ENCODE measurements at places on chromosomes 5 and 9. TPM values are rescaled to one million over a fixed set of nuclear protein-coding genes. Genes with fewer than 3 reads are reported as not detected.

GRCh38 chr5:77300451-77300850 is 90.0 kb downstream of the PDE8B start:
- no peaks in the 10 kb centered on the region for H3K27me3 ChIP-seq
- no peak overlapping the region for H3K27ac ChIP-seq
- H3K36me3 ChIP-seq: no peaks in the 10 kb centered on the region
- peaks cover 3% of the 10 kb centered on the region for H3K4me1 ChIP-seq
- no peak for DNase-seq

DNA sequence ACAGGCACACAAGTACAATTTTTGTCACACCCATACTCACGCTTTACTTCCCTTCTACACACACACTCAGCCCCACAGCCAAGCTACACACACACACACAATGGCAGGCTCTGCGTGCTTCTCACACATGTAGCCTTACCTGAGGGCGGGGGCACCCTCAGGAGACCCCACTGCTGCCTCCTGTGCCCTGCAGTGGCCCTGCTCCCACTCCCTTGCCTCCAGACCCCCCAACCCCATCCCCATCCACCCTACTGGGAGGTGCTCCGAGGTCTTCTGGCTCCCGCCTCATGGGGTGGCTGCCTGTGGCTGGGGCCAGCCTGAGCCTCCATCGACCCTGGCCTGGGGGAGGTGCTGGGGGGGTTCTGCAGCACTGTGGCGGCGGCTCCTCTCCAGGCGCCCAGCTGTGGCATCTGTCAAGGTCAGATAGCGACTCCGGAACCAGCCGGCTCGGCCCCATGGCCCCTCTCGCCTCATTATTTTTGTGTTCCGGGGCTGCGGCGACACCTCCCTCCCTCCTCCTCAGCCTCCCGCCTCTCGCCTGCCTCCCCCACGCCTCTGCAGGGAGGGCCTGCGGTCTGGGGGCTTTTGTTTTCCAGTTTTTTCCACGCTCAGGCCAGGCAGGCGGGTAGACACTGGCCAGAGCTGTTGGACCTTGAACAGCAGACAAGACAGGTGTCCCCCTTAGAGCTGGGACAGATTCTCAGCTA is 21.7 kb downstream of the CXXC5 start:
- H3K27ac ChIP-seq: peak overlapping the region; percentile 90
- H3K4me3 ChIP-seq: no peak overlapping the region

GRCh38 chr5:74543162-74543995 is 97.1 kb downstream of the ENC1 start:
- no peaks in the 10 kb centered on the region for H3K36me3 ChIP-seq
- DNase-seq: no peak
- no peaks in the 10 kb centered on the region for H3K27me3 ChIP-seq
- no peak overlapping the region for H3K4me3 ChIP-seq
- H3K4me1 ChIP-seq: peaks cover 27% of the 10 kb centered on the region

GRCh38 chr9:123716339-123716945 is 213.5 kb downstream of the DENND1A start:
- H3K36me3 ChIP-seq: no peaks in the 10 kb centered on the region
- no peaks in the 10 kb centered on the region for H3K4me1 ChIP-seq
- H3K27me3 ChIP-seq: no peaks in the 10 kb centered on the region
- no peak for DNase-seq
- no peak overlapping the region for H3K4me3 ChIP-seq
- H3K27ac ChIP-seq: no peak overlapping the region

DNA sequence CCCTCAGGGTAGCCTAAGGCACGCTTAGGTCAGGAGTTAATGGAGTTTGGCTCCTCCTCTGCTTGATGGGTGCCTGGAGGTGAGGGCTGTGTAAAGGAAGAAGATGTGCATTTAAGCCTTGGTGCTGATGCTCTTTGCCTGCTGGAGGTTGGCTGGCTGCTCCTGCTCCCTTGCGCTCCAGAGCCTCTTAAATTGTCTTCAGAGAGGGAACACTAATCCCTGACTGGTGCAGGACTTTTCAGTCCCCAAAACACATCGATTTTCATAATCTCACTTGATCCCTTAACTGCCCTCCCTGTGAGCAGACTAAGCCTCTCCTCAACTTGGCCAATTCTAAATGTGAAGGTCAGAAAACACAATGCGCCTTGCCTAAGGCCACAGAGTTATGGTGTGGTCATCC is 16.2 kb upstream of the TCOF1 start:
- no peaks in the 10 kb centered on the region for H3K4me1 ChIP-seq
- no peak overlapping the region for H3K27ac ChIP-seq
- H3K36me3 ChIP-seq: no peaks in the 10 kb centered on the region
- no peaks in the 10 kb centered on the region for H3K27me3 ChIP-seq
- no peak for DNase-seq

DNA sequence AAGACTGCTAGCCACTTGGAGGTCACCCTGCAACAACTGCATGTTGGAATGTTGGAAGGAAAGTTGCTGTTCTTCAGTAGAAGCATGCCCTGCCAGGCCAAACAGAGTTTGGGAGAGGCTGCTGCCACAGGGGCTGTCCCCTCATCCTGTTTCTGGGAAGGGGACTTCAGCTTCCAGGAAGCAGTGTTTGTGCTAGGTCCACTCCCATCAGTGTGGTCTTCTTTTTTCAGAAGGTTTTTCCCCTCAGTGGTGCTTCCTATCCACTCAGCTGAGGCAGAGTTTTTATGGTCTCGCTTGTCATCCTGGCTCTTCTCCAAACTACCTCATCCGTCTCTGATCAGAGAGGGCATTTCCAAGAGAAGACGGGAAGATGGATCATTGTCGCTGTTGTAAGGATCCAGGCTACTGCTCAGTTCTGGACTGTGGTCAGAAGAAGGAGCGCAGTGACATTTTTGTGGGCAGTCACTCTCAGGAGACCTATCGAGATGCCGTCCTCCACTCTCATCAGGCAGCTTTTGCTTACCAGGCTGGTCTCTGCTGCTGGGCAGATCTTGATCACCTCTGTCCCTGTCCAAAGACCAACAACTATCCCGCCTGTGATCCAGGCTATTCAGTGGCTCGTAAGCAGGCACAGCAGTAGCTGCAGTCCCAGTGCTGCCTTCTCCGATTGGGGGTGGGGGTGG is 97.8 kb upstream of the C5orf63 start:
- H3K36me3 ChIP-seq: no peaks in the 10 kb centered on the region
- H3K4me3 ChIP-seq: no peak overlapping the region
- H3K4me1 ChIP-seq: no peaks in the 10 kb centered on the region

- DNase-seq: no peak
- H3K4me3 ChIP-seq: no peak overlapping the region
- H3K27ac ChIP-seq: no peak overlapping the region
- no peaks in the 10 kb centered on the region for H3K27me3 ChIP-seq
- H3K36me3 ChIP-seq: no peaks in the 10 kb centered on the region
- no peaks in the 10 kb centered on the region for H3K4me1 ChIP-seq
These were observed 21.9 kb downstream of the DEPDC1B start for GRCh38 chr5:60677850-60678664.

DNA sequence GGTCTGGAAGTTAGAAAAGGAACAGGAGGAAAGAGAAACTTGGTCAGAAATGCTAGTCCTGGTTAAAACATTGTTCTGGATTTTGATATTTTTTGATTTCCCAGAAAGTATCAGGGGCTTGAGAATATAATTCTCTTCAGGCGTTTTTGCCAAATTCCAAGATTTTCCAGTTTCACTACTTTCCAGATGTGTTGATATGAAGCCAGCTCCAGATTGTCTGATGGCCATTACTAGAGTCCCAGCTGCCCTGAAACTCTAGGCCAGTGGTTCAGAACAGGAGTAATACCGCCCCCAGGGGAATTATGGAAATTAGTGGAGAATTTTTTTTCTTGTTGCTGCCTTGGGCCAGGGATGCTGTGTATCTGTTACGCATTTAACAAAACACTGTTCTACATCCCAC is 88.6 kb downstream of the KCNN2 start:
- no peaks in the 10 kb centered on the region for H3K4me1 ChIP-seq
- no peak overlapping the region for H3K27ac ChIP-seq
- no peaks in the 10 kb centered on the region for H3K27me3 ChIP-seq
- DNase-seq: no peak
- no peaks in the 10 kb centered on the region for H3K36me3 ChIP-seq

- H3K27me3 ChIP-seq: no peaks in the 10 kb centered on the region
- no peak for DNase-seq
- no peak overlapping the region for H3K27ac ChIP-seq
- no peaks in the 10 kb centered on the region for H3K36me3 ChIP-seq
These were observed 284.1 kb upstream of the PDE4D start for GRCh38 chr5:60177596-60177995.

GRCh38 chr5:91212714-91213092 is 170.4 kb downstream of the ARRDC3 start:
- peak overlapping the region; percentile 33 for H3K27ac ChIP-seq
- H3K4me3 ChIP-seq: no peak overlapping the region
- DNase-seq: peak; percentile 23
- H3K36me3 ChIP-seq: no peaks in the 10 kb centered on the region
- H3K4me1 ChIP-seq: no peaks in the 10 kb centered on the region

- no peaks in the 10 kb centered on the region for H3K27me3 ChIP-seq
- no peaks in the 10 kb centered on the region for H3K4me1 ChIP-seq
These were observed 36.2 kb downstream of the FBXL17 start for GRCh38 chr5:108345541-108346171.

- no peak overlapping the region for H3K4me3 ChIP-seq
- peaks cover 16% of the 10 kb centered on the region for H3K27me3 ChIP-seq
- no peaks in the 10 kb centered on the region for H3K36me3 ChIP-seq
- no peak for DNase-seq
- no peak overlapping the region for H3K27ac ChIP-seq
These were observed 40.5 kb downstream of the FYB1 start for GRCh38 chr5:39178861-39179260.

DNA sequence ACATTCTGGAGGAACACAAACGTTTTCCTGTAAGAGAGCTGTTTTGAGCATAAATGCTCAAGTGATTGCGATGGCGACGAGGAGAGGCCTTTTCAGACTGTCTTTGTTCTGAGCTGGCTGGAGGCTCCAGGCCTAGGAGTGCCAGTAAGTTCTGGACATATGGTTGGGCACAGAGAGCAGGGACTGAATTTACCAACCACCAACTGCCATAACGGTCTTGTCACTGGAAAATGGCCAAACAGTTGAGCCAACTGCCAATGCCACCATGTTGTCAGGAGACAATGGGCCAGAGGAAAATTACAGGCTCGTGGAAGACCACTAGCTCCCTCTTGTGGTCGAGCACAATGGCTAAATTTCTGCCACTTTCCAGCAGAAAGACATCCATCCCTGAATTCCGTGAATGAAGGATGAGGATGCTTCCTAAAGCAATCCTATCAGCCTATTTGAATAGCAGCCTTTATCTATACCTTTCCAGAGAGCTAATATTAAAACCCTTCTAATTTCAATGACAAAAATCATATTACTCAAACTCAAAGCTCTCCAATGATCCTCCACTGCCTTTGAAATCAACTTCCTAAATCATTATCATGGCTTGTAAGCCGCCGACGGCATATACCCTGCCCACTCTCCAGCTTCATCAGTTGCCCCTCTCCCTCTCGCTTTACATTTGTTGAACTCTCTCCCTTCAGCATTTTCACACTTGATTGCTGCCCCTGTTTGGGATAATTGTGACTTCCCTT is 66.9 kb upstream of the GLIS3 start:
- H3K4me3 ChIP-seq: no peak overlapping the region
- H3K27ac ChIP-seq: no peak overlapping the region
- H3K36me3 ChIP-seq: no peaks in the 10 kb centered on the region

GRCh38 chr5:128436749-128437188 is 101.3 kb downstream of the FBN2 start:
- no peaks in the 10 kb centered on the region for H3K4me1 ChIP-seq
- H3K27ac ChIP-seq: no peak overlapping the region
- H3K4me3 ChIP-seq: no peak overlapping the region
- DNase-seq: no peak

- no peaks in the 10 kb centered on the region for H3K36me3 ChIP-seq
- no peak for DNase-seq
These were observed 97.5 kb upstream of the CTSV start for GRCh38 chr9:97136421-97136820.

GRCh38 chr9:127212453-127212852 is 52.1 kb upstream of the GARNL3 start:
- H3K4me1 ChIP-seq: no peaks in the 10 kb centered on the region
- H3K36me3 ChIP-seq: no peaks in the 10 kb centered on the region
- no peak for DNase-seq
- H3K27ac ChIP-seq: no peak overlapping the region
- H3K27me3 ChIP-seq: no peaks in the 10 kb centered on the region

GRCh38 chr5:14063138-14063537 is 80.0 kb upstream of the TRIO start:
- no peak overlapping the region for H3K27ac ChIP-seq
- no peak overlapping the region for H3K4me3 ChIP-seq
- DNase-seq: no peak
- no peaks in the 10 kb centered on the region for H3K36me3 ChIP-seq
- no peaks in the 10 kb centered on the region for H3K4me1 ChIP-seq
- peaks cover 4% of the 10 kb centered on the region for H3K27me3 ChIP-seq

DNA sequence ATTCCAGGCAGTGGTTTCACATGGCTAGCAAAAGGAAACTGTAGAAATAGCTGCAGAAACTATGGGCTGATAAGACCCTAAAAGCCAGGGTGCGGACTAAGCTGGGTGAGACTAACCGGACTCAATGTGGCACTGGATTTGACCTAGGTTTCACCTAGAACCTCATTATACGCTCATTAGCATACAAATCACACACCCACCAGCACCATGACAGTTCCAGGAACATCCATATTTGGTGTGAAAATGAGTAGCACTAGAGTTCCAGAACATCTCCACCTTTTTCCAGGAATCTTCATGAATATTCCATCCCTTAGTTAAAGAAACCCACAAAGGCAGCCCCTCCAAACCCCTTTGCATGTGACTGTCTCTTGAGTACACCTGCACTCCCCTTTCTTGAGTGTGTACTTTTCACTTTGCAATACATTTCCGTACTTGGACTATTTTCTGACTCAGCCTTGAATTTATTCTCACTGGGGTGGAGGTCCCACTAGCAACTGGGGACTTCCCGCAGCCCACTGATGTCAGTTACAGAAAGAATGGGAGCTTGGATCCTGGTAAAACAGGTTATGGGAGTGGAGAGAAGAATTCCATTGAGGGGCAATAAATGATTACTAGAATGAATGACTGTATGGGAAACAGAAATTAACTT is 58.0 kb upstream of the SPATA31C2 start:
- DNase-seq: no peak
- H3K4me3 ChIP-seq: no peak overlapping the region
- no peaks in the 10 kb centered on the region for H3K27me3 ChIP-seq

DNA sequence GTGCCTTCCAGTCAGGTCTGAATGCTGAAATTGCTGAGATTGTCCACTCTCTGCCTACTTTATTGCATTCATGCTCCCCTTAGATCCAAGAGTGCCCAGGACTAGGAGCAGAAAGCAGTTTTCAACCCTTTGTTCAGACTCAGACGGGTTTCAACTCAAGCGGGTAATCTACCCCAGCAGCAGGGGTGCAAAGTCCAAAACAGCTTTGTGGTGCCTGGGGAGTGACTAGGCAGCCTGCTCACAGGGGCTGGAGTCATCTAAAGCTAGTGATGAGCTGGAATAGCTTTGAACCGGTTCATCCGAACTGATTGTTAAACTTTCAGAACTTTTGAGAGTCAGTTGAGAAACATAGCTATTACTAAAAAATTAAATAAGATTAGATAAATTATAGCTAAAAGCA is 71.0 kb upstream of the IQGAP2 start:
- no peak overlapping the region for H3K27ac ChIP-seq
- H3K36me3 ChIP-seq: no peaks in the 10 kb centered on the region
- no peaks in the 10 kb centered on the region for H3K4me1 ChIP-seq

Gene IFNA21
- total RNA-seq: not detected

Gene TBC1D2
- 0.49 TPM for total RNA-seq

Gene KCNV2
- not detected for total RNA-seq

Gene SV2C
- total RNA-seq: 0.36 TPM

Gene CTSL
- total RNA-seq: 117 TPM

Gene PPIP5K2
- total RNA-seq: 30.8 TPM

Gene ABO
- total RNA-seq: 0.85 TPM

Gene C9orf50
- not detected for total RNA-seq

Gene GIN1
- total RNA-seq: 14.4 TPM

Gene ZCCHC7
- total RNA-seq: 10.8 TPM

Gene ELOVL7
- 0.71 TPM for total RNA-seq

Gene FAT2
- total RNA-seq: not detected

Gene ALG2
- total RNA-seq: 12.9 TPM

Gene P4HA2
- total RNA-seq: 57.6 TPM

Gene FBP2
- 0.51 TPM for total RNA-seq
